T-helper 9 cell (primary cell): ENCODE measurements at places on chromosomes 6 and 20.

- DNase-seq, result no peak
Observed at GRCh38 chr6:168528474-168529095, 87.6 kb downstream of the SMOC2 start.

GRCh38 chr20:50345712-50346373 is 155.2 kb downstream of the CEBPB start:
- no peak for DNase-seq

GRCh38 chr20:52056203-52057062 is 135.1 kb downstream of the ZFP64 start:
- no peak for DNase-seq

DNA sequence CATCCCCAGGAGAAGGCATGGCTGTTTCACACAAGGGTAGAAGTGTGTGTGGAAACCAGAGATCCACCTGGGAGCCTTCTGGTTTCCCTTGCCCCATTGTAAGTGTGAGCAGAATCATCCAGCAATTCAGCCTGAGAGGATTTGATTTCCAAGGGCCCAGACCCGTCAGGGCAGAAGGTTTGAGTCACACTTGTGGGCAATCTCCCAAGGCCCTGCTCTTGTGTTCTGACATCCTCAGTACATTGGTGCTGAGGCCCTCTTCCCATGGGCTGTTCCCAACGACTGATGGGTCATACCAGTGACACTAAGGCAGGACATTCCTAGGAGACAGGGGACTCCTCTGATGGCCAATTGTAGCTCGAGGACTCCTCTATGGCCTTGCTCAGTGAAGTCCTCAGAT is 58.2 kb upstream of the POLR1H start:
- DNase-seq, result no peak

GRCh38 chr6:71410164-71410566 is 121.6 kb downstream of the OGFRL1 start:
- no peak for DNase-seq

DNA sequence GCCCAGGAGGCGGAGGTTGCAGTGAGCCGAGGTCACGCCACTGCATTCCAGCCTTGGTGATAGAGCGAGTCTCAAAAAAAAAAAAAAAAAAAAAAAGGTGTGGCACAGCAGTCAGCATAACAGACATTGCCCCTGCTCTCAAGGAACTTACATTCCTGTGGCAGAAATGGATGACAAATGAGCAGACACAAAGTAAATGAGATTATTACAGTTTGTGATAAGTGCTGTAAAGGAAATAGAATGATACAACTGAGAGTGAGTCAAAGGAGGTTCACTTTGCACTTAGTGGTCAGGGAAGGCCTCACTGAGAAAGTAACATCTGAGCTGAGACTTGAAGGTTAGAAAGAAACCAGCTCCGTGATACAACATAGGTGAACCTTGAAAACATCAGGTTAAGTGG is 36.4 kb downstream of the CEP250 start:
- no peak for DNase-seq

DNA sequence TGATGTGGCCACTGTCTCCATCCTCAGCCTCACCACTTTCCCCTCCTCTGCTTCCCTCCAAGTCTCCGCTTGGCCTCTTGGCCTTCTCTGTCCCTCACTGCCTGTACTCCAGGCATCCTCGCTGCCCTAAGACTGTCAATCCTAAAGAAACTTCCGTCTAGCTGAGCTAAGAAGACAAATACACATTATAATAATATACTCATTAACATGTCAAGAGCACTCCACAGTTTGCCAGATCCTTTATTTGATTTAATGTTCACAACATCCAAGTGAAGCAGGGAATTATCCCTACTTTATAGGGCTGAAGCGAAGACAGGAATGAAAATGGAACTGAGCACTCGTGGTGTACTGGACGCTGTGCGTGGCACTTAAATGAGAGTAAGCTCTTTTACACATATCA is 72.4 kb upstream of the SLC22A23 start:
- no peak for DNase-seq

GRCh38 chr6:635233-635632 is 21.7 kb downstream of the HUS1B start:
- DNase-seq, result no peak

GRCh38 chr20:57895161-57895855 is 185.5 kb upstream of the PMEPA1 start:
- DNase-seq, result no peak

DNA sequence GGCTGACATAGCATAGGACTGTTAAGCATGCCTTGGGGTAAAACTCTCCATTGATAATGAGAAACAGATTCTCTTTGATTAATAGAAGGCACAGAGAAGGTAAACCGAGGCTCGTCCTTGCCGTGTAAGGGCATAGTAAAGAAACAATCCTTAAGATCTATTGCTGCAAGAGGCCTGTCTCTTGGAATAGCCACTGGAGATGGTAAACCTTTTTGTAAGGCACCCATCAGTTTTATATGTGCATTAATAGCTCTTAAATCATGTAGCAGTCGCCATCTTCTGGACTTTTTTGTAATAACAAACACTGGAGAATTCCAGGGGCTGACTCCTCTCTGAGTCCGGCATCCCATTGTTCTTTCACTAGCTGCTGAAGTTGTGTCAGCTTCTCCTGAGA is 8.4 kb upstream of the ABHD12 start:
- no peak for DNase-seq

GRCh38 chr6:42162384-42162783 is 10.8 kb upstream of the GUCA1A start:
- DNase-seq, result no peak

DNA sequence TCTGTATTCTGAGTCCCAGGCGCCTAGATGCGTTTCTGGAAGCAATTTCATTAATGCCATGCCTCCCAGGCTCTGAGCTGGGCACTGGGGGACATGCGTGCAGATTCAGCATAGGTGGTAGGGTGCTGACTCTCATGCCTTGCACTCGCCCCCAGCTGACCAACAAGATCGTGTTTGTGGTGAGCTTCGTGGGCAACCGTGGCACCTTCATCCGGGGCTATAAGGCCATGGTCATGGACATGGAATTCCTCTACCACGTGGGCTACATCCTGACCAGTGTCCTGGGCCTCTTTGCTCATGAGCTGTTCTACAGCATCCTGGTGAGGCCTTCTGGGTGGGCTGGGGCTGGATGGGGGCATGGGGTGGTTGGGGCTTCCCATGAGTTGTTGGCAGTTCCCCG is 21.6 kb downstream of the UQCC2 start:
- no peak for DNase-seq

- no peak for DNase-seq
Observed at GRCh38 chr20:13174402-13174801, 46.7 kb upstream of the ISM1 start.

GRCh38 chr20:63682384-63683139 is 13.9 kb upstream of the TNFRSF6B start:
- no peak for DNase-seq

DNA sequence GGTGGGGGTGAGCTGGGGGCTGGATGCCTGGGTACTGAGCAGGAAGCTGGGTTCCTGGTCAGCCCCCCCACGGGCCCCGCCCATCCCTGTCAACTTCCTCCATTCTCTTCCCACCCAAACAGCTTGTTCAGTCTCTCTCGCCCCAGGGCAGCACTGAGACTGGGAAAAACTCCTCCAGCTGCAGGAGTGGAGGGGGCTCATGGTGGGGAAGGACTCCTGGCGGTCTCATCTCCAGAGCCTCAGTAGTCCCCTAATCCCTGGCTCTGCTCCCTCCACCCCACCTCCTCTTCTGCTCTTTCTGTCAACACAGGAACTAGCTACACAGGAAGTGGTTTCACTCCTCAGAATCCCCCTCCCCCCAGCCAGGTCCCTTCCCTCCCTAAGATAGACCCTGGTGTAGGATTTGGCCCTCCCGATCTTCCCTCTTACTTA is at the start of gene GPSM3:
Gene GPSM3 (minus strand): TSS at position 36 of the 432 bp plus-strand sequence. CDS start 130 bp downstream, outside the sequence.
- peak; percentile 34 for DNase-seq

DNA sequence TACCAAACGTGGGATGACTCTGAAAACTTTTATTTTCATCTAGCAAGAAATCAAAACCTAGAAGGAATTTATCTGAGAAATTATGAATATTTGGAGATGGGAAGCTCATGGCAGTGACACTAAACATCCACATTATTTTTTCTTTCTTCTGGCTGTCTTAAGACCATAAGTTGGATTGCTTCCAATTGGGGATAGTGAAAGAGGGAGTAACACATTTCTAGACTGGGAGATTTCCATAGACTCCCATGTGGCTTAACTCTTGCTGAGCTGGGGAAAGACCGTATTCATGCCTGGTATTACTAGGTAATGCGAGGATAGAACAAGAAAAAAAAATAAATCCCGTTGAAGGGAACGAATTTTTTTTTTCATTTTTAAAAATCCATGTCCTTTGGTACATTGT is 120.0 kb downstream of the UTRN start:
- DNase-seq, result no peak

DNA sequence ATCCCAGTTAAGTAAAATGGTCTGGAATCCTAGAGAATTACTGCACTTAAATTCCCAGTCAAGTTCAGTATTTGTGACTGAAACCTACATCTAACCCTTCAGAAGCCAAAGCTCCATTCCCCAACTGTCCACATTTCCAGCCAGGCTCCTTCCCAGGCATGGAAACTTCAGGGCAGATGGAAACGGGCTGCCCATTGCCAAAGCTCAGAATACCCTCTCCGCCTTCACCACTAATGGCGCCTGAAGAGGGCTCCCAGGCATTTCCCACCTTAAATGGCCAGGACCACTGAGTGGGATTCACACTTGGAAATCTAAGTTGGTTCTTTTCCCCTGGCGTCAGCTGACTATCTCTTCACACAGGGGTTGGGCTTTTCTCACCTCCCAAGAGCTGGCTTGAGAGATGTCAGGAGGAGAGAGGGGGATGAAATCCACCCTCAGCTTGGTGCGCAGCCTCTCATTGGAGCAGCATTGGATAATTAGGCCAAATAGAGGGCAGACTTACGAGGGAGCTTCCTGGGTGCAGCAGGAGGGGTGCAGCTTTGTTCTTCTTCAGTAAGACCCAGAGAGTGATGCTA is 82.9 kb downstream of the ANKRD60 start:
- DNase-seq, result no peak

GRCh38 chr20:21137078-21137477 is 11.2 kb downstream of the KIZ start:
- no peak for DNase-seq

DNA sequence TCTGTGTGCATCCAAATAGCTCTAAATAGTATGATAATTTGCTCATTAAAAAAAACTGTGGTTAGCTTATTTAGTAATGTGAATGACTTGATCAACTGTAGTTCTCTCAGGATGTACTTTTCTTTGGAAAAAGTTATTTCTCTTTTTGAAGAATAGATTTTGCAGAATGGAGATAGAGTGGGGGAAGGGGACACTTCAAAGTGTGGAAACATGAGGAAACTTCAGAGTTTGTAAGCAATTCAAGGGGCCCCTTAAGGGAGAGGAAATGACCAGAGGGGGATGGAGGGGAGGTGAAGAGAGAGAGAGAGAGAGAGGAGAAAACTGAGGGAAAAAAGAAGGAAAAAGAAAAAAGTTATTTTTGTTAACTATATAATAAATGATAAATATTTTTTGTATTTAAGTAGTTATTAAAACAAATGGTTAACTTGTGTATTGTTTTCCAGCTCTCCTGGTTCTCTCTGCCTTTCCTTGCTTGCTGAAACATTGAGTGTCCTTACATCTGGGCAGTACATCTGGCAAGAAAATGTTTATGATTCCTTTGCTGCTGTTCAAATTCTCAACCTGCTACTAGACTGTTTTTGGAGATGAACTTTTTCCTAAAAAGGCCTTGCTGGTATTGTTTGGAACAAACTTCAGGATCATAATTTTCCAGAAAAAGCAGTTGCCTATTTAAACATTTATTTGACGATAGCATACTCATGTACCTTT is 497.5 kb upstream of the CITED2 start:
- no peak for DNase-seq

DNA sequence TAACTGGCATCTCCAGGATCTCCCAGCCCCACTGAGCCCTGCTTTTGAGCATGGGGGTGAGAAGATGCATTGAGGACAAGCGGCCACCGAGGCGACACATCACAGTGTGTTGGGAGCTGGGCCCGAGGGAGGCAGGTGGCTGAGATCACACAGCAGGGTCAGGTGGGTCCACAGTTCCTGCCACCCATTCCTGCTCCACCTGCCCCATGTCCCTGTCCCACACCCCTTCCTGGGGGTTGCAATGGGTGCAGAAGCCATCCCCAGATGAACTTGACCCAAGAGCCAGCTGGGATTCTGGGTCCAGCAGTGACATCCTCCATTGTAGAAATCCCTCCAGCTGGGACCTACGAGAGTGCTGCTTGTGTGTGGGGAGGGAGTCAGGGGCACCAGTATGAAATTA is 1.0 kb downstream of the TGM2 start:
- DNase-seq, result no peak

DNA sequence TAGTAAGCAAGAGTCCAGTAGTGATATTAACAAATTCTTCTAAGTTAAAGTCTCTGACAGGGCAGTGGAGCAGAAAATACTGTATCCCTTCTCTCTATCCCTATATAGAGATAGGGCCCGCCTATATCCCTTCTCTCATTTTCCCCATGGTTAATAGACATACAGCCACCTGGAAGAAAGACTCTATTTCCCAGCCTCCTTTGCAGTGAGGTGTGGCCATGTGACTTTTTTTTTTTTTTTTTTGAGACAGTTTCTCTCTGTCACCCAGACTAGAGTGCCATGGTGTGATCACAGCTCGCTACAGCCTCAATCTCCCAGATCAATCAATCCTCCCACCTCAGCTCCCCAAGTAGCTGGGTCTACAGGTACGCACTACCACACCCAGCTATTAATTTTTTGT is 16.7 kb upstream of the CDK5RAP1 start:
- DNase-seq, result no peak

DNA sequence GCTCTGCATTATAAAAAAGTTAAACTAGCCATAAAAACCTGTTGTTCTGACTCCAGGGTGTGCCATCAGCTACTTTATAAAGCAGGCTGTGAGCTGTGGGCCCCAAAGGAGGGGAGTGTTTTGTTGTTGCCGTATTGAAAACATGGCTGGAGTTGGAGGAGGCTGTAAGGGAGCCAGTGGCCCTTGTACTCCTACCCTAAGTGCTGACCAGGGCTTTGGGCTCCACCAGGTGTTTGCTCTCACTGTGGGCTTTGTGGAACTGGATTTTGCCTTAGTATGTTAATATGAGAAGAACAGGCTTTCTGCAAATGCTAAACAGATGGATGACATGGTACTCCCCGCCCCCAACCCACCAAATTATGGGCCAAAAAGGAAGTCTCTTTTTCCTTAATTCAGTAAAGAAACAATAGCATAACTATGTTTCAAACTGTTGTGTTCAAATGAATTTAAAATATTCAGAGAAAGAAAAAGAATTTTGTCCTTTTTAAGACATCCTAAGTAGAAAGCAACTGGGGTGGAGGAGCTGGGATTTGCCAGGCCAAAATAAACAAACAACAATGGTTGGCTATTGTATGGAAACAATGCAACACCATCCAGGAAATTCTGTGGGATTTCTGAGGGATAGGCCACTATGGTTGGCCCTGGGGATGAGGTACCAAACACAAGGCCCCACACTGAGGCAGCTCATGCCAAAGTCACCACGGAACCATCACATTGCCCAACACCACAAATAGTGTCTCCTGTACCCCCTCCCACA is 63.3 kb downstream of the PLCG1 start:
- no peak for DNase-seq

GRCh38 chr20:39318911-39319310 is 356.8 kb downstream of the DHX35 start:
- no peak for DNase-seq
